H1 (cell line): ENCODE measurements at places on chromosomes 13 and 19.
A peak's percentile ranks its signal among the peaks of the same experiment; 100 is the strongest.

DNA sequence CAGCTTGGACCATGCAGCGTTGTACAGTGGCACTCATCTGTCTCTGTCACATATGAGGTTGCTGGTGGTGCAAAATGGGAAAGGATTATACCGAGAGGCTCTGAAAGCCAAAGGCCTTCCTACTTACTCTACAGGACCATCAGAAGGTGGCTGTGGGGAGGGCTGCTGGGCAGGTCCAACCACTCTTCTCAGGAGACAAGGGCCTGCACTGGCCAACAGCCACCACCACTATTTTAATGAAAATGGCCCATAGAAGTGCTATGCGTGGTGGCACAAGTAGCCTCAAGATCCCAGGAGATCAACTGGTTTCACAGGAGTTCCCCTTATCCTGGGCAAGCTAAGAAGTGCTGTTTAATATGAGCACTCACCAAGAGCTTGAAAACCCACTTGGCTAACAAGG, 52.3 kb downstream of the MRPL57 start:
- DNase-seq, result no peak

DNA sequence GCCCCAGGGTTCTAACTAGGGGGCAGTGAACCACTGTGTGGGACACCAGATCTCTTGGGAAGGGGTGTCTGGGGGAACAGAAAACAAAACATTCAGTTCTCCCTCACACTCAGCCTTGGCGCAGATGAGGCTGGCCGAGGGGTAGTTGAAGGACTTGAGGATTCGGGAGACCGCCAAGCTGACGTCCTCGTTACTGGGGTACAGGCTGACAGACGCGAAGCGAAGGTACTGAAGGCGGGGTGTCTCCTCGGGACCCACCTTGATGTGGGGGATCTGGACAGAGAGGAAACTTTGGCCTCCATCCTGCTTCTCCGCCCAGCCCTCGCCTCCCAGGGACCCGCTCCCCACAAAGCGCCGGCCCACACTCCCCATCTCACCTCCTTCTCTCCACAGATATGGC, 7.6 kb downstream of the GRIK5 start:
- no peak for DNase-seq

GRCh38 chr13:75415694-75416093, 66.3 kb downstream of the TBC1D4 start:
- DNase-seq, result no peak

- peak; percentile 60 for DNase-seq
Measured at GRCh38 chr19:49155820-49156346, 687 bp upstream of the HRC start.

DNA sequence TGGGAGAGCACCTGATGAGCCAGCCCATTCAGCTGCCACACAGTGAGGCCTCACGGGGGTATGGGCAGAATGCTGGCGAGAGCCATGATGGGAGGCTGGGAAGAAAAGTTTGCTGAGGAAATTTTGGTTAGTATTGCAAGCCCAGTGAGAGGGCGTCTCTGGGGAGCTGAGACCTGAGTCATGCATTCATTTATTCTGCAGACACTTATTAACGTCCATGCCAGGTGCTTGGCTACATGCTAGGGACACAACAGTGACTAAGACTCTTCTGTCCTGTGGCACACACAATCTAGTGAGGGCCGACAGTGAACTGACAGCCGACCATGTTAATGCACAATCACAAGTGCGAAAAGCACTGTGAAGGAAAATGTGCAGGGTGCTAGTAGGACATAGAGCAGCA, 27.2 kb downstream of the WDR62 start:
- no peak for DNase-seq

DNA sequence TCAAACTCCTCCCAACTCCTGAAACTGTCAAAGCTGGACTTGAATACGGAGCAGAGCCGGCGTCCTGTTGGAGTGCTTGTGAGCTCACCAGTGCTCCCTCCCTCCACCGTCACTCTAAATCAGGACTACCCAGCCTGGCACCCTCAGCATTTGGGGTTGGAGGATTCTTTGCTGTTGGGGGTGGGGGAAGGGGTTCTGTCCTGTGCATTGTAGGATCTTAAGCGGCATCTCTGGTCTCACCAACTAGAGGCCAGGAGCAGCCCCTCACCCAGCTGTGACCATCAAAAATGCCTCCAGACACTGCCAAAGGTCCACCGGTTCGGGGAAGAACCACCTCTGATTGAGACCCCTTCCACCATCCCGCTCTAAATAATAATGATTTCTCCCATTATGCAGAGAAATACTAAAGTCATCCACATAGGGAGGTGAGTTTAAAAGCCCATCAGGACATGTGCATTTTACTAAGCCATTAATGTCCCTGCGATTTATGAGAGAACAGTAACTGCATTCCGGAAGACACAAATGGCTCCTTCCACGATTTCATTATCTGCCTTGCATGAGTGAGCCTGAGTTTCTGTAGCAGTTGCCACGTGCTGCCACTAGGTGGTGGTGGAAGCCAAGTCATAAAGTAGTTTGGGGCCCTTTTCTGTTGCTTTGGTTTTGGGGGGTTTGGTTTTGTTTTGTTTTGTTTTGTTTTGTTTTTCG, 16.1 kb upstream of the USP29 start:
- no peak for DNase-seq

- no peak for DNase-seq
Measured at GRCh38 chr13:112003941-112004340, 63.0 kb upstream of the SOX1 start.

GRCh38 chr19:47663911-47664771, 49.1 kb upstream of the EHD2 start:
- DNase-seq, result no peak

DNA sequence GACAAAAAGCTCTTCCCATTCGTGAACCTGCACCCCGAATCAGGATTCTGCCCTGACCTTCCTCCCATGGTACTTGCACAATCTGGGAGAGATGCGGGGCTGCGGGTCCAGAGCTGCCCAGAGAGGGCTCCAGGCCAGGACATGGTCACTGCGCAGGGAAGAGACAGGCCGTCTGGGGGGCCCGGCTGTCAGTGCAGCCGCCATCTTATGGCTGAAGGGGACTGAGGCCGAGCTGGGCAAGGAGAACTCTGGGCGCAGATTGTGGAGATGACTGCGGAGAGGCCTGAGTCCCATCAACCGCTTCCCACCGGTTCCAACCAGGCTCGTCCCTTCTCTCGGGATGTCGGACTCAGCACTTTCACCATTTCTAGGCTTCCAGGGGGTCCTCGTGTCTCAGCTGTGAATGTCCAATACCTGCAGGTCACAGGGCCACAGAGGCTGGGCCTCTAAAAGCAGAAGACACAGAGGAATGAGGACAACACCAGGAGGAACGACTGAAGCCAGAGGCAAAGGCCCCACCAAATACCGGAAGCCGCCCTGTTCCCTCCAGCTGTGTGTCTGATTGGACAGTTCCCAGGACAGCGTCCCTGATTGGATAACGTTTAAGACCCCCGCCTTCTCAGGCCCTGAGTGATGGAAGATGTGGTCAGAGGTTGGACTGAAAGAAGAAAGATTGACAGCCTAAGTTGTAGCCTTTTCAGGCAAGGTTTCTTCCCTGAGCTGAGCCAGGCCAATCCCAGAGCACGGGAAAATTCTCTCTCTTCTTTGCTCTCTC, 117.1 kb upstream of the ZNF91 start:
- no peak for DNase-seq

GRCh38 chr19:49056101-49056901, 1.2 kb downstream of the CGB7 start:
- peak; percentile 89 for DNase-seq

DNA sequence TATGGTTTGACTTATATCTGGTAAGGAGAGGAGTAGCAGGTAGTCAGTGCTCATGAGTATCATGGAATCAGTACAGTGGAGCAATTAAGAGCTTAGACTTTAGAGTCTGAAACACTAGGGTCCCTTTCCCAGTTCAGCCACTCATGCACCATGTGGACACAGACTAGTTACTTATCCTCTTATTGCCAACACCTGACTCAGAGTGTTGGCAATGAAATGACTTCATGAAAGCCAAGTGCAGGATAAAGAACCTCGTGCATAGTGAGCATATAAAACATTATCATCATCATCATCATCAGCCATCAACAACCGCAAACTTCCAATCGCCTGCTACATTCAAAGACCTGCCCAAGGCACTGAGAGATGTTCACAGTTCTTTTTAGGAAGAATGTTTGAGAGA, 164.2 kb downstream of the FOXO1 start:
- DNase-seq, result peak; percentile 0

- no peak for DNase-seq
Measured at GRCh38 chr19:47540748-47541147, 25.9 kb upstream of the NAPA start.

- no peak for DNase-seq
Measured at GRCh38 chr13:76874479-76874878, 11.7 kb downstream of the KCTD12 start.

- DNase-seq, result no peak
Measured at GRCh38 chr19:49042177-49042576, 1.5 kb upstream of the CGB5 start.

- no peak for DNase-seq
Measured at GRCh38 chr19:48136547-48136946, 25.9 kb upstream of the PLA2G4C start.

DNA sequence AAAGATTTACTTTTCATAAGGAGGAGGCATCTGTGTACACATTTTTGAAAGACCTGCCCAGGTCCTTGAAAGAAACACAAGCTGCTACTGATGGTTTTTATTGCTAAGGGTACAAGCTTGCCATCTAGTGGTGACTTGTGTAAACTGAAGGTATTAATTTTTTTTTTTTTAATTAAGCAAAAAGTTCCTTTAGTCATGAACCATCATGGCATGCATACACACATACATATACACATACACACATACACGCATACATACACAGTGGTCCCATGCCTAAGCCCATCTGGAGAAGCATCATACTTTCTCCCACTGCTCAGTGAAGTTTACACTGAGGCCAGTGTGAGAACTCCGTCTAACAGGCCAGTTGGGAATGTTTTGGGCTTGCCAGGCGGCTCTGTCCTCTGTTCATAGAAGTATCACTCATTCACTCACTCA, 312.5 kb downstream of the DCLK1 start:
- DNase-seq, result no peak

DNA sequence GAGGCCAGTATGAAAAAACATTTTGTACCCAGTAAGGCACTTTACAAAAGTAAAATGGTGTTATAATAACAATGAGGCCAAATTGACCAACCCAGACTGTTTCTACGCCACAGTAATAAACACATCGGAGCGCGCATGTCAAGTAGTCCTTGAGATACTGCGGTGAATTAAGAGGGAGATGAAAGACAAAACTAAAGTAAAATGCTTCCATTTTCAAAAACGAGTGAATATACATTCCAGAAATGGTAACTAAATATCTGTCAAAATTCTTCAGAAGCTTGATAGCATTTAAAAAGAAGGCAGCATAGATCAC, 19.0 kb downstream of the N4BP2L1 start:
- no peak for DNase-seq

- DNase-seq, result no peak
Measured at GRCh38 chr13:99809926-99810325, 161.6 kb downstream of the ZIC5 start.

- no peak for DNase-seq
Measured at GRCh38 chr13:98585398-98585754, 8.5 kb upstream of the STK24 start.

- no peak for DNase-seq
Measured at GRCh38 chr13:49560270-49561061, 24.9 kb downstream of the RCBTB1 start.

- no peak for DNase-seq
Measured at GRCh38 chr13:82224806-82225205, 1657.5 kb downstream of the SLITRK1 start.

- DNase-seq, result no peak
Measured at GRCh38 chr13:50923272-50923671, 13.7 kb downstream of the RNASEH2B start.

DNA sequence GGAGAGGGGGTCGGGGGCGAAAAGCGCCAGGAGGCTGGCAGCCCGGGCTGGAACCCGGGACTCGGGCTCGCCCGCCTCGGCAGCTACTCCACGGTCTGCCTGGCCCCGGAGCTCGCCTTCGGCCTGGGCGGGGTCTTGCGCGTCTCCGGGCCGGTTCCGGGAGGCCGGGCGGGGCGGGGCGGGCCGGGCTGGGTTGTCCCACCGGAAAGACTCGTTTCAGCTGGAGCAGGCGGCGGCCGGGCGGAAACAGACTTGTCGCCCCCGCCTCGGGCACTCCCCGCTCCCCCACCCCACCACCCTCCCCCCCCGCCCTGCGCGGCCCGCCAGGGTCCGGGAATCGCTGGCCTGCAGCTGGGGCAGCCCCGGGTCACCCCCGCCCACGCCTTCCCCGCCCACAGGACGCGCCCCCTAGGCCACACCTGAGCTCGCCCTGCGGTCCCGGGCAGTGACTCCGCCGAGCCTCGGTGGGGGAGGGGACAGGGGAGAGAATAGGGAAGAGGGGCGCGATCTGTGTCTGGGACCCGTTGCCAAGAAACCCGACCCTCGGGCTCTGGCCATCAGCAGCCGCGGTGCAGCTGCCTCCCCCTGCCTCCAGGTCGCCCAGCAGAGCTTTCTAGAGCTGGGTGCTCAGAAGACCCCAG, 109.4 kb downstream of the KCTD15 start:
- DNase-seq, result no peak

DNA sequence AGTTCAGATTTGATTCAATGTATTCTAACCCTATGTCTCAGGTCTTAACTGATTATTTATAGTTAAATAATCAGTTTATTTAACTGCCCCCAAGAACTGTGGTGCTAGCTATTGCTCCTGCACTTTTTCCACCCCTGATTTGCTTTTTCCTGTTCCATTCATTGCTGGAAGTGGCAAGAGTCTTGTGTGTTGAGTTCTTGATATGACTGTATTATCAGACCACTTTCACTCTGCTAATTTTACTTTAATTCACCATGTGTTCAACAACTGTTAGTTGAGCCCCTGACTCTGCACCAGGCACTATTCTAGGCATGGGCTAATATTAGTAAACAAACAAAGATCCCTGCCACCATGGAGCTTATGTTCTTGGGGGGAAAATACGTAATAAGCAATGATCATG, 39.9 kb downstream of the WDFY2 start:
- DNase-seq, result no peak
